NK-92 treated with Interleukin-12 subunit alpha and Interleukin-12 subunit beta, amount 100 ng/mL, for 24 hours (cell line): ENCODE measurements at places on chromosomes 1 and 21.

- DNase-seq: peak; percentile 88
Measured at GRCh38 chr21:34545079-34545884, 33.3 kb upstream of the KCNE1 start.

- DNase-seq: no peak
Measured at GRCh38 chr1:12356004-12356890, 126.4 kb downstream of the VPS13D start.

DNA sequence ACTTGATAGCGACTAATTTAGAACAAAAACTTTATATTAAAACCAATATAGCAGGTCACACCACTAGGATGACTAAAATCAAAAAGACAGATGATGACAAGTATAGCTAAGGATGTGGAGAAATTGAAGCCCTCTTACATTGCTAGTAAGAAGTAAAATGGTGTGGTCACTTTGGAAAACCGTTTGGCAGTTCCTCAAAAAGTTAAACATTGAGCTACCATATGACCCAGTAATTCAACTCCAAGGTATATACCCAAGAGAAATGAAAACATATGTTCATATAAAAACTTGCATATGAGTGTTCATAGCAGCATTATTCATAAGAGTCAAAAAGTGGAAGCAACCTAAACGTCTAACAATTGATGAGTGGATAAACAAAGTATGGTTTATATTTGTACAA is 13.0 kb upstream of the SERINC2 start:
- no peak for DNase-seq

DNA sequence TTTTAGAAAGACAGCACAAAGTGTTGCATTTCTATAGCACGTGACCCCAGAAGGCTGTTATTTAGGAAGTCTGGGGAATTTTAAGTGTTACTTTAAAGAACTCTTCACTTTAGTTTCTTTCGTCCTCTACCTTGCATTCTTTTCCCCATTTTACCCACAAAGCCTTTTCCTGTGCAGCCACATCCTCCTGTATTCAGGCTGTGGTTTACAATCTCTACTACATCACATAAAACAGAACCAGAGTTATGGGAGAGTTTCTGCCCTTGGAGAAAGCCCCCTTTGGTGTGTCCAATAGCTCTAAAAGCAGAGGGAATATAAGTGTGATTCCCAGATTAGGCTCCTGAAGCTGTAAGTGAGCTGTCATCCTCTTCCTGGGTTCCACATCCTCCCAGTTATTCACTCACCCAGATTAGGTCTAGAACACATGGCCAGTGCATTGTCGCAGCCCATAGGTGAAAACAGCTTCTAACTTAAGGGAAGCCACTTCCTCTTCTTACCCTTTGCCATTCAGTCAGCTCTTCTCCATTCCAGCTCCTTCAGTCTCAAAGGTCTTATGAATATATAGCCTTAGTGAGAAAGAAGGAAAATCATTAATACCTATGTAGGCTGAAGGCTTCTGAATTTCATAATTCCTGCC is 171.1 kb downstream of the PIGK start:
- no peak for DNase-seq

GRCh38 chr1:227739636-227740035 is 4.4 kb downstream of the SNAP47 start:
- DNase-seq: no peak

DNA sequence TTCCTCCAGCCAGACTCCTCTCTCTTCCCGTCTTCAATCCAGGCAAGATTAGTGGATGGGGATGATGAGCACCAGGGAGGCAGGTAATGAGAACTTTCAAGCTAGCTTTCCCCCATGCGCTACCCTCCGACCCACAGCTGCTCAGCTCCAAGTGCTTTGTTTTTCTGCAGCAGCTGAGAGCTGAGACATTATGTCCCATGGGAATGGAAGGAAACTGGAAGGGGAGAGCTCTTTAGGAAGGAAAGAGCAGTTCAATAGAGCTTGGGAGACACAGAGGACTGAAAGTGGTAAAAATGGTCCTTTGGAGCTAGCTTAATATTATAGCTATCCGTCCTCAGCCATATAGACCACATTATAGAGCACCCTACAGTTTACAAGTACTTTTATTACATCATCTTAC is 39.8 kb downstream of the RAB3B start:
- no peak for DNase-seq

DNA sequence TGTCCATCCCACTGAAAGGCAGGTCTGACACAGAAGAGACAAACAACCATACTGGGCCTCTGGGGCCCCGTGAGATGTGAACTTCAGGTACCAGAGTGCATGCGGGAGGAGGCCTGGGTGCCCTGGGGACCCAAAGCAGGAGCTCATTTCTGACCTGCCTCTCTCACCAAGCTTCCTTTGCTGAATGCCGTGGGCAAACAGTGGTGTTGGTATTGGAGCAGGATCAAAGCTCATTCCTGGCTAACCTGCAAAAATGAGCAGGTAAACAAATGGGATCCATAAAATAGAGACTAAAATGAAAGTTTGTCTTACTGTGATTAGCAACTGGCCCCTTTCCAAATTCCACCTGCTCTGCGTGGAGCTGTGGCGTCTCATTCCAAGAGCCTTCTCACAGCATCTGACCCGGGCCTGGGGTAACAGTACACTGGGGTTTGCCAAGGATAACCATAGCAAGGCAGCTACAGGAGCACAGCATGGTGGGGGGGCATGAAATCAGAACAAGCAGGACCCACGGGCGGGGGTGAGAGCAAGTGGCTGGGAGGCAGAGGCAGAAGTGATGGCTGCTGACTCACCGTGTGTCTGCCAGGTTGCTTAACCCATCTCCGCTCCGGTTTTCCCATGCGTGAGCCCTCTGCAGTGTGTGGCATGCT is 103.6 kb downstream of the KIF26B start:
- DNase-seq: no peak

DNA sequence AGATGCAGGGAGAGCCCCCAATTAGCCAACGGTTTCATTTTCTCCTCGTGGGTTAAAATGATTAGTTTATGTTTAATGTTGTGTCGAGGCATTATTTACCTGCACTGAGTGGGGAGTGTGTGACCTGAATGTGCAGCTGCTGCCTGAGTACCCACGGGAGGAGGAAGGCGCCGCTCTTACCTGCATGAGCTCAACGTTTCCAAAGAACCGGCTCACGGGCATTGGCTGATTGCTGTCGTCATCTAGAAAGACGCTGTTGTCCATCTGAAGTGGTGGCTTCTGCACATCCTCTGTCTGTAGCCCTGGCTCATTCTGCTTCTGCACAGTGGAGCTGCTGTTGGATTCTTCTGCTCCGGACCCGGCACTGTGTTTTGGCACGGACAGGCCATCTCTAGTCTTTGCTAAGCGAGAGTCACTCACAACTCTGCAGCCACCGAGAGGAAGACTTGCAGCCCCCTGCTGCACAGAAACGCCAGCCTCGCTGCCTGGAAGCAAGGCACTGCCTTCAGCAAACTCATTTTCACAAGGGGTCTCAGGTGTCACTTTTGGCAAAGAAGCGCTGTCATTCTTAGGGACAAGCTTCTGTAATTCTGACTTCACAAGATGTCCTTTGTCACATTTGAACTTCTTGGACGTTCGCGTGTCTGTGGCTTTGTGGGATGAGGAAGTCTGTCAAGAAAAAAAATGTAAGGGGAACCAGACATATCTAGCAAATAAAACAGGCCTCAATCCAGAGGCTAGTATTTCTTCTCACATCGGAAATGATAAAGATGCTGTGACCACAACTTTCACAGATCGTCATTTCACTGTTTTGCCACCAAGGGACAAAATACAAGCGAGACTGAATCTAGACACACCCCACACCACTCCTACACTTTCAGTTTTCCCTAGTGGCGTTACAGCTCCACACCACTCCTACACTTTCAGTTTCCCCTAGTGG is 9.4 kb downstream of the C1orf174 start:
- no peak for DNase-seq

- no peak for DNase-seq
Measured at GRCh38 chr1:14975119-14975518, 178.4 kb upstream of the TMEM51 start.

DNA sequence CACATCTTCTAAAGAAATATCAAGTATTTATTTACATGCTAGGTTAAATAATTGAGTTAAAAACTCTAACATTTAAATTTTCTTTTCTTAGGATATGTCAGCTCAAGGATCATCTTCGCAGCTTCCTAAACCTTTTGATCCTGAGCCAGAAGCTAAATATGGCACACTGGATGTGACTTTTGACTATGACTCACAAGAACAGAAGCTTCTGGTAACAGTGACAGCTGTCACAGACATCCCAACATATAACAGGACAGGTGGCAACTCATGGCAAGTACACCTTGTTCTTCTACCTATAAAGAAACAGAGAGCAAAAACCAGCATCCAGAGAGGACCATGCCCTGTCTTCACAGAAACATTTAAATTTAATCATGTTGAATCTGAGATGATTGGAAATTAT is 132.7 kb upstream of the SERTAD4 start:
- no peak for DNase-seq

- no peak for DNase-seq
Measured at GRCh38 chr1:116667575-116668105, at the start of gene IGSF3. Gene IGSF3 (minus strand): TSS chr1:116667733. CDS start chr1:116666326, 1,407 bp downstream.

GRCh38 chr21:27582246-27582947 is 615.5 kb upstream of the ADAMTS5 start:
- no peak for DNase-seq

- DNase-seq: no peak
Measured at GRCh38 chr1:232769733-232770132, 35.5 kb upstream of the MAP10 start.

- DNase-seq: no peak
Measured at GRCh38 chr1:87180682-87181081, 148.0 kb upstream of the LMO4 start.

- no peak for DNase-seq
Measured at GRCh38 chr1:155171836-155172731, 1.0 kb downstream of the KRTCAP2 start.

DNA sequence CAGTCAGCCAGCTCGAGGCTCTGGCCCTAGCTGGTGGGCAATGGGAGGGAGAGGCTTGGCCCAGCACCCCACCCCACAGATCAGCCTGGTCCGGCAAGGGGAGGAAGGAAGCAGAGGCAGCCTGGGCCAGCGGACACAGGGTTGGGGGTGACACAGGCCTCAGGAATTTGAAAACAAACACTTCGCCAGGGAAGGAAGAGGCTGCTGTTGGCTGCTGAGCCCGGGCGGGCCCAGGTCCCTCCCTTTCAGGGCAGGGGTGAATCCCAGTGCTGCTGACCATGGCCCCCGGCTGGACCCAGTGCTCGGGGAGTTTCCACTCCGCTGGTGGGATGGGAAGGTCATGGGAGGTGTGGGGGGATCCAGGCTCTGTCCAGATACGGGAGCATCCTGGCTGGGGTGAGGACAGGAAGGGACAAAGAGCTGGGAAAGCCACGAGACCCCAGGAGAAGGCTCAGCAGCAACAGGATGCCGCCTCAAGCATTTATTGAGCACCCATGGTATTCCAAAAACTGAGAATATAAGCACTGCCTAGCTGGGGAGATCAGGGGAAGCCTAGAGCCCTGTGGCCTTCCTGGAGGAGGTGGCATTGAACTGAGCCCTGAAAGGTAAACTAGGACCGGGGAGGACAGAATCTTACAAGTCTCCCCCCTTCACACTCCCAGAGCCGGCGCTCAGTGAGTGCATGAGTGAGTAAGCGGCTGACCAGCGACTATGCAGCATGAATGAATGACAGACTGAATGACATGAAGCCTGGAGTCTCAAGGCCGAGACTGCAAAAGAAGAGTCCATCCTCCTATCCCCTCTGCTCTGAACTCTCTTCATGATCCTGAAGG is 26.2 kb upstream of the EPHA2 start:
- DNase-seq: no peak

DNA sequence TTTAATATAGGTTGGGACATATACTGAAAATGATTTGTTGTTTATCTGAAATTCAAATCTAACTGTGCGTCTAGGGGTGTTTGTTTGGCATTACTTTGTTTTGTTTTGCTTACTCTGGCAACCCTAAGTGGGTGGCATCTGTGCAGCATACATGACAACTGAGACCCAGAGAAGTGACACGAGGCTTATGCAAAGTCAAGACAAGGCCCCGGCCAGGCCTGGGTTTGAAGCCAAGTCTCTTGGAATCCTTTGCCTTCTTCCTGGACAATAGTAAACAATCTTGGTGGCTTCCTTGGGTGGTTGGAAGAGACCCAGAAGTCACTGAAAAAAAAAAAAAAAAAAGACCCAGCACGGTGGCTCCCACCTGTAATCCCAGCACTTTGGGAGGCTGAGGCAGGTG is 197.6 kb upstream of the TMEM51 start:
- DNase-seq: no peak

DNA sequence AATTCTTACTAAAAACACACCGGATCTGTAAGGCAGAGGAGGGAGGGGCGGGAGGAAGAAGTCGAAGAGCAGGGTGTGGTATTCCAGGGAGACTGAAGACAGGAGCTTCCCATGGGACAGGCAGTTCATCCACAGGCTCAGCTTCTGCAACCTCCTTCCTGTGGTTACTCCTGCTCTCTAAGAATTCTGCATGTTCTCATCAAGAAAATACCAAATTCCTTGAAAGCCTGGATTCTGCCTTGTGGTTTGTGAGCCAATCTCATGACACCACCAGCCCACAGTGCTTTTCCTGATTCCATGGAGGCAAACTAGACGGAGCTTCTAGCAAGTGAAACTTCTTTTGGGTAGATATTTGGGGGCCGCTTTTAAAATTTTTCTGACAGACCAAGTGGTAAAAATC is 1.1 kb upstream of the ST6GALNAC3 start:
- DNase-seq: no peak

GRCh38 chr1:25450891-25451290 is 20.2 kb downstream of the MACO1 start:
- DNase-seq: no peak

DNA sequence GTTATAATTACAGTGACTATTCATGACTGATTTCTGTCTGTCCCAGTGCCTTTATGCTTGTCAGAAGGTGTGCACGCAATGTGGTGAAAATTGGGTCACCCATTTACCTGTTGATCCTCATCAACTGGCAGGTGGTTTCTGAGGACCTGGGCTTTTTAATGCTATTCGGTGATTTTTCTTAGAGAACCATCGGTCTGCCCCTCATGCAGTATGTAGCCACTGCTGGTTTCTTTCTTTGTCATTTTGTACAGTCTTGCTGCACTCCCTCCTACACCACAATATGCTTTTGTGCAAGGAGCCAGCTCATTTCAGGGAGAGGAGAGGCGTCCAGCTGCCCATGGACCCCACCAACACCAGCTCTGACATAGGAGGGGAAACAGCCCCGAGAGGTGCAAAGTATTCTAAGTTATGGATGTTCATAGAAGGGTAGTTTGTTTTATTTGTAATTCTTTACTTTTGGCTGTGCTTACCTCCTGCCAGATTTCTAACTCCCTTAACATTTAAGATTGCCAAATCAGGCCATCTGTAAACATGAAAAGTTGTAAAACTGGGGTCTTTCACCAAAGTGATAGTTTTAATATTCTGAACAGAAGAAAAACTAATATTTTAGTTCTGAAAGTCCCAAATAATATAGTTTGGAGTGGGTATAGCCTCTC is 325.3 kb downstream of the PTBP2 start:
- DNase-seq: no peak

GRCh38 chr1:207316622-207317391 is 4.7 kb upstream of the CD55 start:
- DNase-seq: no peak

GRCh38 chr1:116529199-116529631 is 41.6 kb downstream of the CD58 start:
- no peak for DNase-seq
